ENCODE measurements at places on chromosomes 6 and 20.

GRCh38 chr20:8464368-8464767 is 332.3 kb downstream of the PLCB1 start:
- no peak for DNase-seq

DNA sequence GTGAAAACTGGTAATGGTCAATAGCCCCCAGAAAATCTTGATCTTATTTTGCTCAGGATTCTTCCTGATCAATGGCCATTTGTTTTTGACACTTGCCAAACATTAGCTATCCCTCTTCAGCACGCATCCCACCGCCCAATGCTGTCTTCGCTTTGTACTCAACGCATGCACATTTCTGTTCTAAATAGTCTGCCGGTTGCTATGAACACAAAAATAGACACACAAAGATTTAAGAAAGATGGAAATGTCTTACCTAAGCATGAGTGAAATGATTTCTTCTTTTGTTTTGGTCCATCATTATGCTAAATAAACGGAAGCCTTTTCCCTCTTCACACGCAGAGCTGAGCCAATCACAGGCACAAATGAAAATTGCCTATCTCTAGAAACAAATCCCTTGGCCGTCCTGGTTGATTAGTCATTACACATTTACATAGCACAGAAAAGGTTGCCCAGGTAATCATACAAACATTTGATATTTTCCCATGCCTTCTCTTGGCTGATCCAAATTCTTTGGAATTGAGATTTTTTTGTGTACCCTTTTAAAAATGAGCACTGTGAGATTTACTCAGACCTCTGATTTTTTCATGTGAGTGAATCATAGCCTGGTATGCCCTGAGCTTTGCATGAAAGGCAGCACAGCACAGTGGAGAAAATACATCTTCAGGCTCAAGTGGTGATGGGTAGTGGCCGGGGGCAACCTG is 70.5 kb upstream of the FAM184A start:
- no peak for DNase-seq

- no peak for DNase-seq
Measured at GRCh38 chr6:169847141-169847674, 95.8 kb downstream of the ERMARD start.

DNA sequence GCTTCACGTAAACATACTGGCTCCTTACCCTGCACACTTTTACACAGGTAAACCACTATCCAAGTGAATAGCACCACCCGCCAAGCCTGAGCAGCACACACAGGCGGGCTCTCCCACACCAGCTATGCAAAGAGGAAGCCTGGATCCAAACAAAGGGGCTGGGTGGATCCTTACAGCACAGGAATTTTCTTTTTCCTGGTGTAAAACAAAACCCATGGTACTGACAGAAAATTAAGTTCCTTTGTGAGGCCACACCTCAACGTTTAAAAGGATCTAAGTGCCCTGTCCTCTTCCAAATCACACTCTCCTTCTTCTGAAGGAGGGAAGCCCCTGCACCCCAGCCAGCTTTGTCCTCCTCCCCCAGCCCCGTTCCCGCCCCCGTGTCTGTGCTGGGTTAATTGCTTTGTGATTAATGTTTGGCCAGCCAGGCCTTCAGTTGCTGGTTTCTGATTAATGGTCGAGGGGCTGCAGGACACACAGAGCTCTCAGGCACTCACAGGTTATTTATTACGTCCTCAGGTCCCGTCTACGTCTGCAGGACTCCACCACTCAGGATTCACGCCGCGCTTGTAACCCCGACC is 6.1 kb downstream of the DACT2 start:
- no peak for DNase-seq

DNA sequence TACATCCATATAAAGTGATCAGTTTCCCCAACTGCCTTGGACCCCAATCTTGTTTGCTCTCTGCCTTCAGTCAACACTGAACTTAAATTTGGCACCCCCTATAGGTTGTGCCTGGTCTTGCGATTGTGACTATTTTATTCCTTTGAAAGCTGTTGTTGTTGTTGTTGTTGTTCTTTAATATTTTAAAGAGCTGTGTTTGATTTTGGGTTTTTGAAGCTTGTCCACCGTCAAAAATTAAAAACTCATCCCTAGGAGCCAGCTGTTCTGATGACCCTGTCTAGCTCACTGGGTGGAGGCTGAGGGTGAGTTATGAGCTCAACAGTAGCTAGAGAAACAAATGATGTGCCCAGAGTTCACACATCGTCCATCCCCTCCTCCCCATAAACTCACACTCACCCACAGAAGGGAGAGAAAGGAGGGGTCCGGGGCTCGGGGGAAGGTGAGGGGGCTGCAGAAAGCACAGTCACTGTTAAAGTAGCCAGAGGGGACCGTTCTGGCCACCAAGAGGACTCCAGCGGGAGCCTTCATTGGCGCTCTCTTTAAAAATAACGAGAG is 4.0 kb downstream of the SIM1 start:
- no peak for DNase-seq

- DNase-seq: peak; percentile 92
Measured at GRCh38 chr6:157669747-157670216, 153.3 kb upstream of the SNX9 start.

- peak; percentile 37 for DNase-seq
Measured at GRCh38 chr6:157267109-157267611, 56.2 kb downstream of the TMEM242 start.

GRCh38 chr6:69416776-69417175 is 380.0 kb downstream of the LMBRD1 start:
- no peak for DNase-seq
